Stimulated activated CD8-positive, alpha-beta memory T cell treated with anti-CD3 and anti-CD28 coated beads, Interleukin-2, amount 100 ng/mL, for 1 hour (primary cell): ENCODE measurements at places on chromosomes 2 and 18.

GRCh38 chr2:226136739-226137138 lies 662.9 kb downstream of the IRS1 start:
- no peak for DNase-seq

- DNase-seq: no peak
Measured at GRCh38 chr2:231050018-231050901, 6.4 kb upstream of the PSMD1 start.

DNA sequence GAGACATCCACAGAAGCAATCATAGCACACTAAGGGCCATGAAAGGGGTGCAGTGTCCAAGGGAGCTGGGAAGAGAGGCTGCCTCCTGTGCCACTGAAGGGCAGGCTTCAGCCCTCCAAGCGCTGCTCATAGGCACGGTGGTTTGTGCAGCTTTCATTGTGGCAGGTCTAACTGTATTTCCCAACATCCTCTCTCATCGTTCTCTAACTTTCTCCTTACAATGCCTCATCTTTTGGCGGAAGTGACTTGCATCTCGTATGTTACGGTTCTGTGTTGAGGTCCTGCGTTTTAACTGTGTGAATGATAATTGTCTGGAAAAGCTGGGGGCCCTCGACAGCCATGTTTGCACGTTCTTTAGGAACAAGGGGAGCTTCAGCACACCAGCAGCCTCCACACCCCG lies 213.9 kb downstream of the GBX2 start:
- DNase-seq: no peak

- DNase-seq: no peak
Measured at GRCh38 chr2:176637486-176638166, 368.4 kb downstream of the MTX2 start.

GRCh38 chr2:219059725-219060682 lies 717 bp downstream of the IHH start:
- DNase-seq: no peak

DNA sequence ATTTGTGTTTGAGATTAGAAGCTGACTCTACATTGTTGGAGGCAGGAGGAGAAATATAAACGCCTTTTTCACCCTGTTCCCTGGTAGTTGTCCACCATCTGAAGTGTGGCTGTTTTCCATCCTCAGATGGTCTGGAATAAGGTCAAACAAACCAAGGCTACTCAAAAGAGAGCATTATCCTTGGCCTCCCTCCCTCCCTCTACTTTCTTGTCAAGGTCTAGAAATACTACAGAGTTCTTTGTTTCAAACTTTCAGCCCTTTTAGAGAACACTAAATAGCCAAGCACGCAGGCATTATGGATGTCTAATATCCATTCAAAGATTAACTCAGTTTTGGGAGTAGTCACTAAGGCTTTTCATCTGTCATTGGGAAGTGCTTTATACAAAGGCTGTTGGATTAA lies 215.8 kb upstream of the ITGA4 start:
- DNase-seq: no peak

- no peak for DNase-seq
Measured at GRCh38 chr18:35019933-35020332, 21.3 kb upstream of the MAPRE2 start.

- DNase-seq: no peak
Measured at GRCh38 chr2:44573996-44574395, 212.2 kb downstream of the CAMKMT start.

DNA sequence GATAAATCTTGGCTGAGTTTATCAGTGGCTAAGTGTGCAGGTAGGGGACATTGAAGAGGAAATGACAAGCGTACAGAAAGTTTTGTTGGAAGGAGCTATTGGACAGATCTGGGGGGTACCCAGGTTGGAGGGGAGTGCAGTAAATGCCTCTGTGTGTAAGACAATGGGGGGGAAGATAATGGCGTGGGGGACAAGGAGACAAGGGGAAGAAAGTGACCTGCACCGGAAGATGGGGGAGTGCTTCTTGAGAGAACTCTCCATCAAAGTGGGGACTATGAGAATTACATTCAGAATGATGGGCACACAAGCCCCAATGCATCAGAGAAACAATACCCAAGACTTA lies 190.0 kb downstream of the ALPK2 start:
- DNase-seq: no peak

DNA sequence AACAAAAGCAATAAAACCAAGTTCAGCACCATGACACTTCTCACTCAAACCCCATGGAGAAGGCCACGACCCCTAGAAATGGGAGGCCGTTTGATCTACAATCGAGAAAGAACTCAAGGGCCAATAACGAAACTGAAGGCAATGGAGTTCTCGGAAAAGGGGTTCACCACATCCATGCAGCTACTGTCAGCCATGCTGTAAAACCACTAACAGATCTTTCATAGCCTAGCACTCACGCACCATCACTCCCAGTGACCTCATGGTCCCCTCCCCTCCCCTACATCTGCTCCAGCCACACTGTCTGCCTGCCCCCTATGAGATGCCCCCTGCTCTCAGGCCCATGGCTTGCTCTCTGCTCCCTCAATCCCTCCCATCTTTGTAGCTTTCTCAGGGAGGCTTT lies 135.3 kb downstream of the TMEM163 start:
- DNase-seq: no peak

DNA sequence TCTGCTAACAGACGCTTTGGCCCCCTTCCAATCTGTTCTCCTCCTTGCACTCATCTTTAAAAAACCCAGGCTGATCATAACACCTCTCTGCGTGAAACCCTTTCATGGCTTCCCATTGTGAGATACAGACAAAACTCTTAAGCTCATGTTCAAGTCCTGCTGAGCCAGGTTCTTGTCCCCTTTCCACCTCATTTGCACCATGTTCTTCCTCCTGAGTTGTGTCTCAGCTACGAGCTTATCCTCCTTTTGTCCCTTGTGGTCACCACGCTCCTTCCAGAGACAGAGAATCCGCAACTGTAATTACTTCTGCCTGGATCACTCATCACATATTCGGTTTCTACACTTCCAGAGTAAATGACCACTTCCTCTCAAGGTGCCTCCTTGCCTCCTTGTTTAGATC lies 238.8 kb downstream of the ACTR3 start:
- DNase-seq: no peak

GRCh38 chr2:56522605-56523089 lies 338.9 kb downstream of the CCDC85A start:
- no peak for DNase-seq

GRCh38 chr2:7724336-7724735 lies 807.1 kb downstream of the RNF144A start:
- DNase-seq: no peak

GRCh38 chr18:80154293-80154692 lies 45.2 kb downstream of the ADNP2 start:
- no peak for DNase-seq

DNA sequence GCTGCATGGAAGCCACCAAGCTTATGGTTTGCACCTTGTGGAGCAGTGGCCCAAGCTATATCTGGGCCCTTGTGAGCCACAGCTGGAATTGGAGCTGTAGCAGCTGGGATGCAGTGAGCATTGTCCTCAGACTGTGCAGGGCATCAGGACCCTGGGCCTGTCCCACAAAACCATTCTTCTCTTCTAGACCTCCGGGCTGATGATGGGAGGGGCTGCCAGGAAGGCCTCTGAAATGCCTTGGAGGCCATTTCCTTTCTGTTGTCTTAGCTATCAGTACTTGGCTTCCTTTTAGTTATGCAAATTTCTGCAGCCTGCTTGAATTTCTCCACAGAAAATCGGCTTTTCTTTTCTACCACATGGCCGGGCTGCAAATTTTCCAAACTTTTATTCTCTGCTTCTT lies 46.4 kb upstream of the CSRNP3 start:
- DNase-seq: no peak

- no peak for DNase-seq
Measured at GRCh38 chr2:232593982-232594381, 39.4 kb upstream of the EFHD1 start.

DNA sequence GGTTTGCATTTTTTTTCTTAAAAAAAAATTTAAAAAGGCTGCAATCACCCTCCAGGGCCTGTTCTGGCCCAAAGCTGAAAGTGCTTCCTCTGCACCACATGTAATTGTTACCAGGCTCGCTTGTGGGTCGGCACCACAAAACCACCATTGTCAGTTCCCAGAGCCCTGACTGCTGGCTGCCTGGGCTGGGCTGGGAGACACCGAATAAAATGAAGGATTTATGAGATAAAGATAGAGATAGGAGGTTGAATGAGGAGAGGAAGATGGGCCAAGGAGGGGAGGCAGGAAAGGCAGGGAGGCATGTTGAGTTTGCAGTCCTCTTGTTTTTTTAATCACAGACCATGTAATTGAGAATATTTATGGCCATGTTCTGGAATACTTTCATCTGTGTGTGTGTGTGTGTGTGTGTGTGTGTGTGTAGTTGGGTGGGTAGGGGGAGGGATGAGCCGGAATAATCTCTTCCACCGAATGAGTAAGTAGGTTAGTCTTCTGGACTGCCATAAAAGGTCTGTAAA lies 14.7 kb downstream of the NRP2 start:
- no peak for DNase-seq

DNA sequence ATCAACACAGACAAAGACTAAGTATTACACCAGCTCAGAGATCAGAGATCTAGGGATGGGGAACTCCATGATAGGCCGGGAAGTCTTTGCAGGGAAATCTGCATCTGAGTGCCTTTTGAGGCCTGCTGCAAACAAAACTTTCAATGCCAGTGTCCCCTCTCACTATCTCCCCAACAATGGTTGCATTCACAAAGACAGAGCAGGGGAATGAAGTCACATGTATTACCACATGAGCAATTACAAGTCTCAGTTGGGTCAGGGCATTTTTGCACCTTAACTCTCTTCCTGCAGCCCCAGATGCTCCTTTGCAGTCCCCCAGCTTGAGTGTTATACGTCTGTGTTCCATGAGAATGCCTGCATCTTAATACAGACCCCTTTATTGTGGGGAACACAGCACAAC lies 1.8 kb upstream of the RNF144A start:
- DNase-seq: no peak

DNA sequence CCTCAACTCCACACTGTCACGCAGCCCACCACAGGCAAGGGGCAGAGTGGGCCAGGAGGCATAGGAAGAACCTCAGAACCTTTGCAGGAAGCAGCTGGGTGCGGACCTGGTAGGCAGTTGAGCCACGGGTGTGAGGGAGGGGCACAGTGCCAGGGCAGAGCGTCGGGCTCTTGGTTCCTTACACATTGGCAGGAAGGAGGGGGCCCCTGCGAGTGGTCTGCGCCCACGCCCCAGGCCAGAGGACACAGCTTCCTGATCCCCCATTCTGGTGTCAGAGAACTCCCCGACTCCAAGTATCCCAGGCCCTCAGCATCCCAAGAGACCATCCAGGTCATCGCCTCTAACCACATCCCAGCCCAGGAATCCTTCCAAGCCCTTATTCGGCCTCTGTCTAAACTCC lies 61.5 kb downstream of the TNS1 start:
- no peak for DNase-seq

- DNase-seq: no peak
Measured at GRCh38 chr18:48136051-48136826, 205.8 kb upstream of the SMAD2 start.

GRCh38 chr2:7744827-7745226 lies 827.6 kb downstream of the RNF144A start:
- DNase-seq: peak; percentile 35

DNA sequence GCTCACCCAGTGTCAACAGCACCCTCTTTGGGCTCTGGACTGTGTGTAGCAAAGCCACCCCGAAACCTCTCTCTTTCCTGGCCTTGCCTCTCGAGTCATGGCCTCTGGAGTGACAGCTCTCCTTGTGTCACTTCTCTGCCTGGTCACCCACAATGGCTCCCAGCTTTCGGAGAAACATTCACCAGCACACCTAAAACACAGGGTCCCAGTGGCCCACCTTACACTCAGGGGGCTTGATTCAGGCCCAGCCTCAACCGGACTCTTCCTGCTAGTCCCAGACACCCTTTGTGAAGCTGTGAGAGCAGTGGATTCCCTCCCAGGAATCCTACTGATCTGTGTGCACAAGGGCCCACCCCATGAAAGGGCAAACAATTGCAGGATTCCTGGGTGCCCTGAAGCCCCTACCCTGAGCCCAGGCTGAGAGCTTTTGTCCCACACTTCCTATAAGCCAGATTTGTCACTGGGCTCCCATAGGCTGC lies 137.2 kb upstream of the HAAO start:
- DNase-seq: no peak

DNA sequence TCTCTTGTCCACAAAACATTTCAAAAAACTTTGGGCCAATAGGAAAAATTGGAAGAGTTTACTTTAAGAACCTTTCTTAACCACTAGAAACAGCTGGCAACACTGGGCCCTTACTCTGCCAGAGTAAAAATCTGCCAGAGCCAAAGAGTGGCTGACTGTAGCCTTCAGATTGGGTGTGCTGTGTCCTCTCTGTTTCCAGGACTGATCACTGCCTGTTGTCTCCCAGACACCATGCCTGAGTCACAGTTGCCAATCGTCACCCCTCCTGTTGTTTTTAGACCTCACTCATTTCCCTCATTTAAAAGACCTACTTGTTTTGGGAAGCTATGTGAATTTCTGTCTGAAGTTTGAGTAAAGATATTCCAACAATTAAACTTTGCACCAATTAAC lies 159.1 kb downstream of the PPP1R1C start:
- no peak for DNase-seq

DNA sequence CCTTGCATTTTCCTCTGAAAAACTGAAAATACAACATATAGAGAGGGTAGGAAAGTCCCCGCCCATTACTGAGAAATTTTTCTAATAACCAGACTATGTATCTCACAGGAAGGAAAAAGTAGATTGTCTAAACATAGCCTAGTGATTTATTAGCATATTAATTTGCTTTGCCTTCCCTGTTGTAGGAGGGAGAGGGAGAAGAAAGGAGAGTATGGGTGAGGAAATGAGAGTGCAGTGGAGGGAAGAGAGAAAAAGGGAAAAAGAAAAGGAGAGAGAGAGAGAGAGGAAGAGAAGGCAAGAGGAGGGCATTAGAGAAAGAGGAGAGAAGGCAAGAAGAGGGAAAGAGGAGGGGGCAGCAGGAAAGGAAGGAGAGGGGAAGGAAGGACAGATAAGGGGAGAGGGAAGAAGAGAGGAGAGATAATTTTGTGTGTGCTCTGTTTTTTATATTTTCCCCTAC lies 3.6 kb upstream of the KYNU start:
- DNase-seq: no peak

DNA sequence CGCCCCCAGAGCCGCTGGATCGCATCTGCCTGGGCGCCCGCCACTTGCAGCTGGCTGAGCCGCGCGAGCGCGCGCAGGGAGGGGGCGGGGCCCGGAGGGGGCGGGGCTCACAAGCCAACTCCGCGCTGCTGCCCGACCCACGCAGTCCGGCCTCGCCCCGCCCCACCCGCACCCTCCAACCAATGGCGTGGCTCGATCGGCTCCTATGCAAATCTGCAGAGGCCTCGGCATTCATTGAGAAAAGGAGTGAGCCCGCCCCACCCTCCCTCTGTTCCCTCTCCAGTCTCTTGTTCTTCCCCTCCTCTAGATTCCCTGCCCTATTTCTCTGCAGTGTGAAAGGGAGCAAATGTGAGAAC lies at the start of gene ALK:
Gene ALK, minus strand, starts transcription at position 27 of the 356 bp plus-strand sequence. CDS start 927 bp downstream, outside the sequence.
- no peak for DNase-seq

DNA sequence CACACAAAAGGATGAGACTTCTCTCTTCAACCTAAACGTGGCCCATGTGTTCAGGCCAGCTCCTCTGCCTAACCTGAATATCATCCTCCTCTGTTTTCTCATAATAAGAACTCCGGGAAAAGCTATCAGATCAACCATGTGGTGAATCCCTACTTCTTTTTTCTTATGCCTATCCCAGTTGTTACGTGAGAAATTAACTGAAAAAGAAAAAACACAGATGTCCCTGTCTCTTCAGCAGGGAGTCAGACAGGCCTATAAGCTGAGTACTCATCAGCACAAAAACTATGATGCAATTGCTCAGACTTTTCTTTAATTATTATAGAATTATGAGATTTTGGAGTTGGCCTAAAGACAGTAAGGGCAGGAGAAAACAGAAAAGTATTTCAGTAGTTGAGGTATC lies 613.0 kb upstream of the FSHR start:
- no peak for DNase-seq

GRCh38 chr2:127911737-127912136 lies 26.0 kb upstream of the AMMECR1L start:
- DNase-seq: no peak
